ENCODE measurements at places on chromosomes 2 and 18.

- no peak for DNase-seq
Observed at GRCh38 chr2:100195942-100196341, 53.6 kb upstream of the AFF3 start.

- no peak for DNase-seq
Observed at GRCh38 chr2:168583064-168583709, 127.1 kb downstream of the CERS6 start.

DNA sequence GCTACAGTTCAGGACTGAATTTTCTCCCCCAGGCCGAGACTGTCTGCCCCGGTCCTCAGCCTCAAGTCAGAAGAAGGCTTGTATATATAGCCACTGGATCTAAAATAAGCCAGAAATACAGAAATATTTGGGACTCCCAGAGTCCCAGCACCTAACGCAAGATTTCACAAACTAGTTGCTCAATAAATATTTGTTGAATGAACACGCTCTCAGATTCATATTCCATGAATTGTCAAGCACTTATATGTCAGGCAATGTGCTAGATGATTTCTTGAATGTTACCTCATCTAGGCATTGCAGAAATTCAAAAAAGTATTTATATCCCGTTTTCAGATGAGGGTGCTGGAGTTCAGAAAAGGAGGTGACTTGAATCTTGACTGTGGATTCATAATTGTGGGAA, 163.7 kb upstream of the KLHL29 start:
- DNase-seq, result no peak

- no peak for DNase-seq
Observed at GRCh38 chr2:224601923-224602322, 16.8 kb upstream of the CUL3 start.

GRCh38 chr2:101617188-101617587, 80.3 kb upstream of the MAP4K4 start:
- DNase-seq, result no peak

GRCh38 chr18:3054214-3054613, 41.3 kb upstream of the LPIN2 start:
- no peak for DNase-seq

DNA sequence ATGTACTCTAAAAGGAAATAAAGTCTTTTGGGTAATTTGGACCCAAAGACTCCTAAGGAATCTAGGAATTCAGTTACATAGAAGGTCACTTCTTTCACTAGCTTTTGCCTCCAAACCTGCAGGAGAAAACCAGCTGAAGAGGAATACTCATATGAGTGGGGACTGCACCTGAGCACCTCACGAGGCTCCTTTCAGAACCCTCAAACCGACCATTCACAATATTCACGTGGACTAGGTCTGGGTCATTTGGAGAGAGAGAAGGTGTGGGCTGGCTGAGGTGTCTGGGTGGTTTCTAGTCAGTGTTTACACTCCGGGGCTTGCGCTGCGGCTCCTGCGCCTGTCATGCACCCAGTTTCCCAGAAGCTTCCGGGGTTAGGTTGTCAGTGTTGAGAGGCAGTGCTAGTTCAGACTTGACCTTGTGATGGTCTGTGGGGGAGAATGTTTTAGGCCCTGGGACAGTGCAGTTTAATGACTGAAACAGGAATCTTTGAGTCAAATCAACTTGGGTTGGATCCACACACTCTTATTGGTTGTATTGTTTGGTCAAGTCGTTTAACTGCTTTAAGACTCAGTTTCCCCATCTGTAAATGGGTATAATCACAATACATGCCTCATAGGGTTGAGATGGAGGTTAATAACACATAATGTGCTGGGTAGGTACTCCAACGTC, 78.4 kb downstream of the LIMS1 start:
- DNase-seq, result no peak

GRCh38 chr2:22623620-22624019, 761.4 kb upstream of the KLHL29 start:
- DNase-seq, result no peak

DNA sequence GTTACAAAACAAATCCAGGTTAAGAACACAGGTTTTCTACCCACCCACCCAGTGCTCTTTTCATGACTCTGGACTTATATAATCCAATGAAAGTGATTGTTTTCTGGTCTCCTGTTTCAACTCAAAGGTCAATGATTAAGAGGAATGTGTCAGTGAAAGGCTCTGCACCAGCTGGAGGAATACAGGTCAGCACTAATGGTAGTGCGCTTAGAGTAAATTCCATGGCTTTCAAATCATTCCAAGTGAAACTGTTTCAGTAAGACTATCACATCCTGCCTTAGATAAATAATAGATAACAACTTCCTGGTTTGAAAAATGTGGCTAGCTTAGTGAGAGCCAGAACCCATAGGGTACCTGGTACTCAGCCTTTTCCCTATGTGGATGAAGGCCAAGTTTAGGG, 47.8 kb downstream of the SLC9A4 start:
- no peak for DNase-seq

GRCh38 chr2:142323206-142323605, 192.4 kb upstream of the LRP1B start:
- no peak for DNase-seq

DNA sequence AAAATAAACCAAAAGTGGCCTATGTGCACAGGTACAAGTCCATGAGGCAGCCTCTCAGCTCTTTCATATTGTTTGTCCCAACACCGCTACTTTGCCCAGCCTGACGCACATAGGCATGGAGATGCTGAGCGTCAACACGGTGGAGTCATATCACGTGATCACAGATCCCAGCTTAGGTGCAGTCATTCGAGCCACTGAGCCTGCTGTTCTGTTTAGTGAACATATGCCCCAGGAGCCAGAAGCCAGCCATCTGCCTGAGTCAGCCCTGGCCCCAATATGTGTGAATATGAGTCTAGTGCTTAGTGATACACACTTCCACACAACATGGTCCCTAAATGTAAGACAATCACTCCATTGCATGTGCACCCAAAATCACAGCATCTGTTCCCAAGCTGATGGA, 88.2 kb upstream of the LCLAT1 start:
- DNase-seq, result no peak

DNA sequence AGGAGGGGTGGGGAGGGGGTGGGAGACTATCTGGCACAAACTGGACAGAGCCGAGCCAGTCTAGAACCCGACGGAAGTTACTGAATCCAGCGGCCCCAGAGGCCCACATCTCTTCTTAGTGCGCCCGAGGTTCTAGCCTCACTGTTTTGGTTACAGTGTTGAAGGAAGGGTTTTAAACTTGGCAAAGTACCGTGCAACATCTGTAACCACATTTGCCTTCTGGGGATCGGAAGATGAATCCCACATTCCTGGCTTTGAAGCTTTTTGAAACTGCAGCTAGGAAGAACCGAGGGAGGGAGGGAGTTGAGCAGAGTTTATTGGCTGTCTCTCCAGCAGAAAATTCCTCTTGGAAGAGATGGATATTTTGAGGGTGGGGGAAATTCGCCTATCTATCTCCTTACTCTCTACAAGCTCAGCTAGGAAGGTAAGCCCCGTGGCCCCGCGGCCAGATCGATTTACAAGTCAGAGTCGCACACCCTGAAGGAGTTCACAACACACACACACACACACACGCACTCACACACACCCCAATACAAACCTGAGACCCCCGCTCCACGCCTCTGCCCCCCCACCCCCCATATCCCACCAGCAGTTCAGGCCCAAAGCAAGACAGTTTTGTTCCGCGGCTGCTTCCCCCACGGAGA, 1.0 kb downstream of the ACVR1 start:
- DNase-seq, result peak; percentile 36

GRCh38 chr2:97673915-97674283, 4.4 kb downstream of the C2orf92 start:
- no peak for DNase-seq

GRCh38 chr2:26469092-26469710, 8.7 kb downstream of the OTOF start:
- DNase-seq, result peak; percentile 62

DNA sequence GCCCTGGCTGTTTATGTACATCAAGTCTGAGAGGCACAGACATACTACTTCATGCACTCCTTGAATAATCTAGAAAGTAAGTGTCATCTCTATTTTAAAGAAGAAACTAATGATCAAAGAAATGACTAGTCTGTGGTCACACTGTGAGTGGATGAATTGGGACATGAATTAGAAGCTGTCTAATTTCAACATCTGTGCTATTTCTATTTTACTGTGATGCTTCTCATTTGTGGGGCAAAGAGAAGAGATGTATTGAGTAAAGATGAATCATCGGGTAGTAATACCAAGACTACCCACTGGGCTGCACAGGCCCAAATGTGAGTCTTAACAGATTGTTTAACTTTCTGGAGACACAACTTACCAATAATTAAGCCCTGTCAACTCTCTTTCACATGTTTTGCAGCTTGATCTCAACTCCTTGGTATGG, 42.4 kb upstream of the MTIF2 start:
- DNase-seq, result no peak

- no peak for DNase-seq
Observed at GRCh38 chr2:3314626-3315025, 63.0 kb downstream of the EIPR1 start.

- no peak for DNase-seq
Observed at GRCh38 chr2:19174176-19174575, 184.2 kb downstream of the OSR1 start.

GRCh38 chr2:56757884-56758545, 574.2 kb downstream of the CCDC85A start:
- DNase-seq, result no peak

DNA sequence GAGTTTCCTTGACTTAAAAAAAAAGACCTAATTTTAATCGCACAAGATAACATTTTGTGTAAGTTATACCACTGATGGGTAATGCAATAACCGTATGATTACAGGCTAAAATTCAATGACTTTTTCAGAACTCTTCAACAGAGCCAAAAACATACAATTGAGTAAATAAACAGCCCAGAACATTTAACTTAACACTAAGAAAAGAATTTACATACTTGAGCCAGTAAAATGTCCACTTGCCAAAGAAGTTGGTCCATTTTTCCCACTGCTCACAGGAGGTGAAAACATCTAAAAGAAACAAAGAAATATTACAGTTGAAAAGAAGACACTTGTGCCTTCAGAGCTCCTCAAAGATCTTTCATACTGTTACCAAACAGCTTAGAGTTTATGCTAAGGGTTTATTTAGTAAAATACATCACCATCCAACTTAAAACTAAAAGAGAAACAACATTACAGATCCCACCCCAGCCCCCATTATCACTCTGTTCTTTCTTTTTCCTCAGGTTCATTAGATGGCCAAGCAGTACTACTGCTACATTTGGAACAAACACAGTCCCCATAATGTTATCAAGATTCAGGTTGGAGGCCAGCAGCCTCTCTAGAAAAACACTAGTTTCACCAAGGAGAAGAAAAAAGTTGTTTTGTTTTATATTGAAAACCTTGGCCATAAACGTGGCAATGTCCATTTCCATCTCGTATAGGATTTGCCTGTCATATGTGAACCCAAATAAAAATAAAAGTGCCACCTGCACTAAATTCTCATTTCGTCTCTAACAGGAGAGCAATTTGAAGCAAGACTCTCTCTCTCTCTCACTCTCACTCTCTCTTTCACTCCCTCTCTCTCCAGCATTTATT, 2.7 kb downstream of the TCF4 start:
- no peak for DNase-seq
